ENCODE measurements at places on chromosomes 11 and 22. TPM values are rescaled to one million over a fixed set of nuclear protein-coding genes. Genes with fewer than 3 reads are reported as not detected.

Gene POTEH
- not detected for polyA plus RNA-seq

Gene UBQLN3
- polyA plus RNA-seq = not detected

Gene F2
- 0.28 TPM for polyA plus RNA-seq

Gene SERHL2
- polyA plus RNA-seq = 2.9 TPM

GRCh38 chr11:37449146-37449545 lies 851.1 kb upstream of the RAG2 start:
- no peak for DNase-seq
- no peak overlapping the region for H3K4me3 ChIP-seq
- no peak overlapping the region for H3K27ac ChIP-seq
- no peaks in the 10 kb centered on the region for H3K36me3 ChIP-seq
- peaks cover 14% of the 10 kb centered on the region for H3K4me1 ChIP-seq
- no peaks in the 10 kb centered on the region for H3K27me3 ChIP-seq

GRCh38 chr22:46801331-46801811 lies 38.9 kb downstream of the TBC1D22A start:
- H3K4me1 ChIP-seq = peaks cover 11% of the 10 kb centered on the region
- no peak overlapping the region for H3K27ac ChIP-seq
- DNase-seq = no peak
- no peak overlapping the region for H3K4me3 ChIP-seq

- H3K36me3 ChIP-seq = peaks cover 6% of the 10 kb centered on the region
- H3K27ac ChIP-seq = no peak overlapping the region
- H3K4me3 ChIP-seq = no peak overlapping the region
- H3K27me3 ChIP-seq = no peaks in the 10 kb centered on the region
- DNase-seq = no peak
These were observed 11.9 kb downstream of the CD82 start for GRCh38 chr11:44577231-44577830.

DNA sequence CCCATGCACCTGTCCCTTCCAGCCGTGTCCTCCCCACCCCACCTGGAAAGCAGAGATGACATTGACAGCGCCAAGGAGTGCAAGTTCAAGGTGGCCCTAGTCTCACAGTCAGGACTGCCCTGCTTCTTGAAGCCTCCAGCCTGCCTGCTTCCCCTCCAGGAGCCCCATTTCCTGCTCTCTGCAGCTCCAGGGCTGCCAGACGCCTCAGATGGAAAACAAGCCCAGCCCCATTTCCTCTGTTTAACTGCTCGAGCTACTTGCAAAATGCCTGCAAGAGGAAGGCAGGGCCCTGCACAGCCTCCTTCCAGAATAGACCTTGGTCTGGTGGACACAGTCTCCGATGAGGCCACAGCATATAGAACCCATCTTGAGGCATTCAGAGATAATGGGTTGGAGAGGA lies 5.0 kb upstream of the DGKZ start:
- no peaks in the 10 kb centered on the region for H3K27me3 ChIP-seq
- H3K4me1 ChIP-seq = peaks cover 27% of the 10 kb centered on the region
- H3K27ac ChIP-seq = peak overlapping the region; percentile 58
- no peak overlapping the region for H3K4me3 ChIP-seq

- H3K4me3 ChIP-seq = no peak overlapping the region
- no peaks in the 10 kb centered on the region for H3K36me3 ChIP-seq
- no peak for DNase-seq
- H3K27me3 ChIP-seq = no peaks in the 10 kb centered on the region
- peaks cover 26% of the 10 kb centered on the region for H3K4me1 ChIP-seq
These were observed 105.4 kb downstream of the PDE2A start for GRCh38 chr11:72568861-72569260.
